Upper lobe of right lung (tissue), 1 donor: ENCODE measurements at places on chromosomes 2 and 18. TPM values are rescaled to one million over a fixed set of nuclear protein-coding genes. Genes with fewer than 3 reads are reported as not detected.

GRCh38 chr2:98532756-98533155 is 75.6 kb downstream of the COA5 start:
- no peaks in the 10 kb centered on the region for H3K27me3 ChIP-seq
- H3K36me3 ChIP-seq: peaks cover 19% of the 10 kb centered on the region
- H3K4me1 ChIP-seq: no peaks in the 10 kb centered on the region
- no peak overlapping the region for H3K27ac ChIP-seq
- no peak for DNase-seq

- no peak overlapping the region for H3K27ac ChIP-seq
- no peak for DNase-seq
- peaks cover under 1% of the 10 kb centered on the region for H3K4me1 ChIP-seq
Observed at GRCh38 chr2:173584676-173585458, 230.2 kb downstream of the CDCA7 start.

GRCh38 chr2:137952586-137953129 is 11.6 kb upstream of the HNMT start:
- no peaks in the 10 kb centered on the region for H3K36me3 ChIP-seq
- H3K27ac ChIP-seq: no peak overlapping the region
- no peak for DNase-seq
- no peaks in the 10 kb centered on the region for H3K4me1 ChIP-seq
- peak overlapping the region; percentile 13 for H3K4me3 ChIP-seq
- H3K27me3 ChIP-seq: no peaks in the 10 kb centered on the region

The CPLX4 gene
- total RNA-seq: not detected

The SRSF7 gene
- 112 TPM for total RNA-seq

- H3K36me3 ChIP-seq: peaks cover 17% of the 10 kb centered on the region
- H3K4me1 ChIP-seq: peaks cover 15% of the 10 kb centered on the region
- no peaks in the 10 kb centered on the region for H3K27me3 ChIP-seq
- peak overlapping the region; percentile 97 for H3K27ac ChIP-seq
- peak; percentile 68 for DNase-seq
Observed at GRCh38 chr2:86622519-86623042, 1.1 kb downstream of the RNF103 start.

- H3K27ac ChIP-seq: no peak overlapping the region
- DNase-seq: no peak
- H3K36me3 ChIP-seq: no peaks in the 10 kb centered on the region
- no peaks in the 10 kb centered on the region for H3K27me3 ChIP-seq
- no peaks in the 10 kb centered on the region for H3K4me1 ChIP-seq
Observed at GRCh38 chr2:236014408-236015131, 153.6 kb downstream of the GBX2 start.

DNA sequence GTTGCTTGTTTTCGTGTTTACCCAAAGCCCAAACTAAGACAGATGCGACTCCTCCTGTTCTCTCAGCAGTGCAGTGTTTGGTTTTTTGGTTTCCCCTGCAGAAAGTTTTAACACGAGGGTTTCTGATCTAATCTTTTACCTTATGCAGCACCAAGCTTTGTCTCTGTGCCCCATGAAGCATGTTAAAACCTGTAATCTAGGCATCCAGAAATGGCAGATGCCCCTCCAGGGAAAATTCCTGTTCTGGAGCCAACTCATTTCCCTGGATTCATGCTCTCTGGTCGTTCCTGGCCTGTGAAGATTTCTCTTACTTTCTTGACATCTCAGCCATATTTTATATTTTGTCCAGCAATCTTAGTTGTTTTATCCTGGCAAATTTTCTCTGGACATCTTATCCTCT is 91.5 kb downstream of the LTBP1 start:
- no peak overlapping the region for H3K27ac ChIP-seq
- H3K4me3 ChIP-seq: no peak overlapping the region
- no peaks in the 10 kb centered on the region for H3K27me3 ChIP-seq
- no peaks in the 10 kb centered on the region for H3K36me3 ChIP-seq
- no peak for DNase-seq

GRCh38 chr2:50065835-50066234 is 911.5 kb upstream of the FSHR start:
- H3K27ac ChIP-seq: no peak overlapping the region
- no peaks in the 10 kb centered on the region for H3K36me3 ChIP-seq
- no peak for DNase-seq

The TMEM17 gene
- 2.0 TPM for total RNA-seq

GRCh38 chr2:216235896-216236295 is 126.7 kb downstream of the XRCC5 start:
- no peaks in the 10 kb centered on the region for H3K4me1 ChIP-seq
- DNase-seq: no peak
- H3K27ac ChIP-seq: no peak overlapping the region
- H3K4me3 ChIP-seq: no peak overlapping the region
- no peaks in the 10 kb centered on the region for H3K27me3 ChIP-seq

GRCh38 chr2:8597559-8598225 is 84.2 kb upstream of the ID2 start:
- no peak overlapping the region for H3K27ac ChIP-seq
- DNase-seq: peak; percentile 33
- no peak overlapping the region for H3K4me3 ChIP-seq
- H3K4me1 ChIP-seq: no peaks in the 10 kb centered on the region
- no peaks in the 10 kb centered on the region for H3K27me3 ChIP-seq

The ANKRD30B gene
- total RNA-seq: not detected

DNA sequence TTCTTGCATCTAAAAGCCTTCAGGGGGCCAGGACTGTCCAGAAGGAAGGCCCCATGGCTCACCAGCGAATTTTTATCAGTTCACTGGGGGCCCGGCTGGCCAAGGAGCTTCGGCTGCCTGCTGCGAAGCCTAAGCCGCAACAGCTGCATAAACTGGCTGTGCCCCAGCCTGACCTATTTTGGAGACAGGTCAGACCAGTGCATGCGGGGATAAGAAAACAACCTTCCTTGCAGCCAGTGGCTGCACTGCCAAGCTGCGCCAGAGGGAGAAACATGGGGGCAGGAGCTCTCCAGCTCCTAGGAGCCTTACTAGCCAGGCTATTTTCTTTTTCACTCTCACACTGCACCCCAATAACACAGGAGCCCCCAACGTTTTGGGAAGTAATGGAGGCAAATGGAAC is 15.2 kb downstream of the PAX3 start:
- peaks cover 51% of the 10 kb centered on the region for H3K27me3 ChIP-seq
- H3K4me3 ChIP-seq: no peak overlapping the region
- no peak for DNase-seq
- H3K36me3 ChIP-seq: no peaks in the 10 kb centered on the region
- H3K4me1 ChIP-seq: no peaks in the 10 kb centered on the region

The POTEJ gene
- total RNA-seq: not detected

GRCh38 chr18:30915336-30915988 is 127.1 kb downstream of the DSC3 start:
- H3K27ac ChIP-seq: no peak overlapping the region
- no peaks in the 10 kb centered on the region for H3K36me3 ChIP-seq
- H3K27me3 ChIP-seq: no peaks in the 10 kb centered on the region
- no peak overlapping the region for H3K4me3 ChIP-seq
- DNase-seq: no peak

The UGT1A7 gene
- total RNA-seq: not detected

The IL37 gene
- not detected for total RNA-seq

DNA sequence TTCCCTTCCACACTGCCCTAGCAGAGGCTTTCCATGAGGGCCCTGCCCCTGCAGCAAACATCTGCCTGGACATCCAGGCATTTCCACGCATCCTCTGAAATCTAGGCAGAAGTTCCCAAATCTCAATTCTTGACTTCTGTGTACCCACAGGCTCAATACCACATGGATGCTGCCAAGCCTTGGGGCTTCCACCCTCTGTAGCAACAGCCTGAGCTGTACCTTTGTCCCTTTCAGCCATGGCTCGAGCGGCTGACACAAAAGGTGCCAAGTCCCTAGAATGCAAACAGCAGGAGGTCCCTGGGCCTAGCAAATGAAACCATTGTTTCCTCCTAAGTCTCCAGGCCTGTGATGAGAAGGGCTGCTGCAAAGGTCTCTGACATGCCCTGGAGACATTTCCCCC is 744.5 kb upstream of the LINC00305 start:
- no peaks in the 10 kb centered on the region for H3K27me3 ChIP-seq
- no peak for DNase-seq
- no peak overlapping the region for H3K4me3 ChIP-seq
- H3K27ac ChIP-seq: no peak overlapping the region
- H3K36me3 ChIP-seq: no peaks in the 10 kb centered on the region

DNA sequence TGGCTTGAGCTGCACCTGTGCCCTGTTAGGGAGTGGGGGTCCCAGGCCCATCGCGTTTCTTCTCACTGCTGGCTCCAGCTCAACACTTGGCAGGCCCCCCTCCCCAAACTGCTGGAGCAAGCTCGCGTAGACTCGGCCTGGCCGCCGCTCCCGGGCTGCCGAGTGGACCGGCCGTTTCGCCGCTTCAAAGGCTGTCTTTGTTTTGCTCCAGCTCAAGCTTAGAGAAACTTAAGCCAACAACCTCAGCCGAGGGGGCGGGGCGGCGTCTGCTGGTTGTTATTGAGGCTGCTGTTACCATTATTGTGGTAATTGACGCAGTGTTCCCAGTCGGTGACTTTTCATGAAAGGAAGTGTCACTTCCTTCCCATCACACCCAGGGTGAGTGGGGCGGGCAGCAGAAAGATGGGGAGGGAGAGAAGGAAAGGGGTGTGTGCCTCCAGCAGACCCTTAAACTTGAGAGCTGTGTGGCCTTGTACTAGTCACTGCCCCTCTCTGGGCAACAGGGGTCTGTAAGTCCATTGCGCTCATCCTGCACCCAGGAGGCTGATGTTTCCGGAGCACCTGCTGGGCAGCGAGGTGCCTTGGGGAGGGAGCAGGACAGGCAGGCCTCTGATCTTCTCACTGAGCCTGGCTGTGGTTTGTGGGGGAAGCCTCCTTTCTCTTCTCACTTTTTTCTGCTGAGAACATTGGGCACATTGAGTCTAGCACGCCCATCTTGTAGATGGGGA is 2.1 kb downstream of the ARID5A start:
- H3K4me3 ChIP-seq: peak overlapping the region; percentile 92
- H3K27ac ChIP-seq: peak overlapping the region; percentile 95
- H3K36me3 ChIP-seq: peaks cover 9% of the 10 kb centered on the region
- peak; percentile 87 for DNase-seq
- no peaks in the 10 kb centered on the region for H3K27me3 ChIP-seq

- H3K27me3 ChIP-seq: no peaks in the 10 kb centered on the region
- no peaks in the 10 kb centered on the region for H3K4me1 ChIP-seq
- H3K27ac ChIP-seq: no peak overlapping the region
- DNase-seq: no peak
- H3K36me3 ChIP-seq: peaks cover 59% of the 10 kb centered on the region
Observed at GRCh38 chr2:239997686-239998409, 27.3 kb downstream of the NDUFA10 start.

DNA sequence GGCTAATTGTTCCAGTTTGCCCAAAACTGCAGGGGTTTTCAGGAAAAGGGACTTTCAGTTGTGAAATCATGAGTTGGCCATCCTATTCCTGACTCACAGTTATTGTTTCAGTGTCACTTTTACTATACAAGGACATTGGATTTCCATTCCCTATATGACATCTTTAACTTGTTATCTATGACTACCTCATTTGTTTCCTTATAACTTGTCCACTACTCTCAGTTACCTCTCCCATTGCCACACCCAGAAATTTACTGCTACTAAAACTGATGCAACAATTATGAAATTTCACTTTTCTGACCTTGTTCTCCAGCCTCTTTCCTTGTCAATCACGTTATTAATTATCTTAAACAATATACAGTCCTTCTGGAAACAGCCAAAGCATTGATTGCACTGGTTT is 116.5 kb upstream of the ZNF804A start:
- DNase-seq: no peak
- H3K27me3 ChIP-seq: no peaks in the 10 kb centered on the region
- no peak overlapping the region for H3K4me3 ChIP-seq
- no peaks in the 10 kb centered on the region for H3K4me1 ChIP-seq
- H3K27ac ChIP-seq: no peak overlapping the region

DNA sequence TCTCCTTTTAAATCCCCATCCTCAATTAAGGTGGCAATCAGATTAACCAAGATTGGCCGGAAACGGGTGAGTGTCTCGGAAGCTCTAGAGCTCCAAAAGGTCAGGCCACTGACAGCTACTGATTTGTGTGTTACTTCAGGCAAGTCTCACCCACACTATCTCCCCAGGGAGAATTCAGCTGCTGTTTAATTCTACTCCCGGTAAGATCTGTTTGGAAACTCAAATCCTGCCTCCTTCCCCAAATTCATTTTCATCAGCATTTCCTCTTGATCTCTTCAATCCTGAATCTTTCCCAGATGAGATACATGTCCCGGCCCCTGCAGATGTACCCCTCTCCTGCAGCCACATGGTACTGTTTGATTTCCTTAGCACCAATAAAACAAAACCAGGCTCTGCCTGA is 34.9 kb downstream of the EFR3B start:
- no peak overlapping the region for H3K4me3 ChIP-seq
- DNase-seq: no peak
- H3K27ac ChIP-seq: no peak overlapping the region

DNA sequence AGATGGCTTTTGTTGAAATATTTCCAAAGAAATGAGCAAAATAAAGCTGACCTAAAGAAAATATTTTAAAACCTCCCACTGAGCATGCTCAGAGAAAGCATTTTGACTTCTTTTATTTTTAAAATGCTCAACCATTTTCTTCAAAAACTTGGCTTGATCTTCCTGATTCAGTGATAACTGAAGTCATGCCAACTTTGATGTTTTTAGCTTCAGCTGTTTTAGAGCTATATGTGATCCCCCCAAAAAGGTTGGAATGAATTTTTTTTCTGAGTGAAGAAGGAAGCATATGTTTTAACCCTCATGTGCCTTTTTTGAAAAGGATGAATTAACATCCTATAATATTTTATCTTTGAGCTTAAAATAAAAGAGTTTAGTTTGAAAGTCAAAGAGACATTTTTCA is 612.0 kb downstream of the ARHGAP15 start:
- no peaks in the 10 kb centered on the region for H3K27me3 ChIP-seq
- no peak overlapping the region for H3K4me3 ChIP-seq
- H3K4me1 ChIP-seq: no peaks in the 10 kb centered on the region
- H3K36me3 ChIP-seq: no peaks in the 10 kb centered on the region
- DNase-seq: no peak

- H3K36me3 ChIP-seq: peaks cover 3% of the 10 kb centered on the region
- H3K27me3 ChIP-seq: no peaks in the 10 kb centered on the region
- H3K4me1 ChIP-seq: peaks cover 38% of the 10 kb centered on the region
- no peak for DNase-seq
Observed at GRCh38 chr18:35071819-35072247, 30.6 kb downstream of the MAPRE2 start.

GRCh38 chr18:78981989-78982620 is 2.5 kb downstream of the SALL3 start:
- DNase-seq: no peak
- H3K36me3 ChIP-seq: no peaks in the 10 kb centered on the region
- no peak overlapping the region for H3K27ac ChIP-seq

DNA sequence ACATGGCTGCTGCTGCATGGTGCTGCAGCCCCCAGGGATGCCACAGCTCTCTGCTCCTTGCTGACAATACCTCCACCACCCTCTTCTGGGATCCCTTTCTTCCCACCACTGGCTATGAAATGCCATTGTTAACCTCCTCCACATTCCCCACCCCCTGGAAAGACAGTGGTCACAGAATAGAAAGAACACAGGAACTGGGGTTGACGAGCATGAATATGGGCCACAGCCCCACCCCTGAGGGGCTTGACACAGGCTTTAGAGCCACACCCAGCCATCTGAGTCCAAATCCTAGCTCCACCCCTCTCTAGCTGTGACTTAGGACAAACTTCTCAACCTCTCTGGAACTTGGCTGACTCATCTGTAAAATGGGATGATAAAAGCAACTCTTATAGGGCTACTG is 47.3 kb downstream of the TMEM163 start:
- H3K4me3 ChIP-seq: no peak overlapping the region
- no peak for DNase-seq
- peak overlapping the region; percentile 67 for H3K27ac ChIP-seq
- no peaks in the 10 kb centered on the region for H3K27me3 ChIP-seq

GRCh38 chr18:74994502-74995418 is 214.2 kb downstream of the PTGR3 start:
- no peaks in the 10 kb centered on the region for H3K27me3 ChIP-seq
- H3K4me3 ChIP-seq: no peak overlapping the region
- H3K4me1 ChIP-seq: peaks cover 14% of the 10 kb centered on the region
- peak overlapping the region; percentile 53 for H3K27ac ChIP-seq
